ENCODE measurements at places on chromosomes 4 and X.

GRCh38 chr4:170651786-170652185 lies 562.0 kb upstream of the AADAT start:
- DNase-seq: no peak

GRCh38 chrX:66042307-66043077 lies 2.6 kb upstream of the VSIG4 start:
- no peak for DNase-seq

- DNase-seq: no peak
These were observed 639.9 kb upstream of the CPEB2 start for GRCh38 chr4:14362385-14362784.

DNA sequence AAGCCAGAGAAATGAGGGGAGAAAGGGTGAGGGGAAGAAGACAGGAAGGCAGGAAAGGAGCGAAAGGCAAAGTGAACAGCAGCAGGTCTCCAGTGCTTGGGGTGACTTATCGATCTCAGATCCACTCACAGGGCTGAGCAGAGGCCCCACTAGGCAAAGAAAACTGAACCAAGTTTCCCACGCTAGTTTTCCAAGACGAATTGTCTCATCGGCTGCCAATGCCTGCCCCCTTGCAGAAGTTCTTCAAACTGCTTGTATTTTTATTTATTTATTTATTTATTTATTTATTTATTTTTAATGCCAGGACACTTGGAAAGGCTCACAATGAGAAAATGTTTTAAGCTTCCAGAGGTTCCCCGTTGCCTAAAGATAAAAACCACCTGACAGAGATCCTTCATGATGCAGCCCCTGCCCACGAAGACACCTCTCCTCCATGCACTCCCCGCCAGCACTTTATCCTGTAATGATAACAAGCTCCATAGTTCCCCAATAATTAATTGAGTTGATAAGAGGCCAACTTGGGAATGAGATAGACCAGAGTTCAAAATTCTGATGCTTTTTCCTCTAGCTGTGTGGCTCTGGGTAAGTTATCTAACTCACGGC lies 43.2 kb downstream of the QDPR start:
- peak; percentile 38 for DNase-seq

DNA sequence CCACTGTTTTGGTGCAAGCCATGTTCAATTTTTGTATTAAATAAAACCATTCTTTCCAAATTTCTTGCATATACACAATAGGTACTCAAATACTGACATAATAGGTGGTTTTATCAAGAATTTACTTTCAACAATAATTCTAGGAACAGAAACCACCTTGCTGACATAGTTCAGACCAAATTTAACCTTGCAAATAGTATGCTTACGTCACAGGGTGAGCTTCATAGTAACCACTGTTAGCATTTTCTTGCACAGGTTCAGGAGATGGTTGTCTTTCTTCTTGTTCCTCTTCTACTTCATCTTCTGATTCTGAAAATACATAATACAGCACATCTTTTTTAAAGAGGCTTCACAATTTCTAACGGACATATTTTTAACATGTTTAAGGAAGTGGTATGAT lies 17.6 kb downstream of the G3BP2 start:
- no peak for DNase-seq

DNA sequence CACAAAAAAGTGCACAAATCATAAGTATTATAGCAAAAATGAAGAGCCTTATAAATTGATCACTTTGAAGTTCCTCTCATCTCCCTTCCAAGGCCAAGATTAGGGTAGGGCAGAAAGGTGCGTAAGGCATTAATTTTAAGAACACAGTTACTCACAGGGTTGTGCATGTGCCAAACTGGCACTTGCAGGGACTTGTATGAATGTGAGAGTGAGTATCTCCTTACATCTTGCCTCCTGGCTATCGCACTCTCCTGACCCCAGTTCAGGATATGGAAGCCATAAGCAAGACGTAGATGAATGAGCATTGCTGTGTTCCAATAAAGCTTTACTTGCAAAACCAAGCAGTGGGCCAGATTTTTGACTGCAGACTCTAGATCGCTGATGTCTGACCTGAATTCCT lies 510.1 kb upstream of the AADAT start:
- no peak for DNase-seq

DNA sequence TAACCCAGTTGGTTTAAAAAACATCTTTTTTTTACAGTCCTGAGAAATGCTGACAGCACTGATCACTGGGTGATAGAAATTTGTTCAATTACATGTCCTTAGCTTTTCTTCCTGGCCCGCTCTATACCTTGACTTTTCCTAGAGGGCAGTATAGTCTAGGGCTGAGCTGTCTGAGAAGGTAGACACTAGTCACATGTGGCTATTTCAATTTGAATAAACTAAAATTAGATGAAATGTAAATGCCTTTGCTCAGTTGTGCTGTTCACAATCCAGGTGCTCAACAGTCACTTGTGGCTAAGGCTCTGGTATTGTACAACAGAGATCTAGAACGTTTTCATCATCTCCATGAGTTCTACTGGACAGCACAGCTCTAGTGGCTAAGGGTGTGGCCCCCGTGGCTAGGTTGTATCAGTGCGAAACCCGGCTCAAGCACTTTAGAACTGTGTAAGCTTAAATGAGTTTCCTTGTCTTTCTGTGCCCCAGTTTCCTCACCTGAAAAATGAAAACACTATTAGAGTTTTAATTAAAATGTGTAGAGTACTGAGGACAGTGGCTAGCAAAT lies 111.6 kb upstream of the WDR17 start:
- no peak for DNase-seq

DNA sequence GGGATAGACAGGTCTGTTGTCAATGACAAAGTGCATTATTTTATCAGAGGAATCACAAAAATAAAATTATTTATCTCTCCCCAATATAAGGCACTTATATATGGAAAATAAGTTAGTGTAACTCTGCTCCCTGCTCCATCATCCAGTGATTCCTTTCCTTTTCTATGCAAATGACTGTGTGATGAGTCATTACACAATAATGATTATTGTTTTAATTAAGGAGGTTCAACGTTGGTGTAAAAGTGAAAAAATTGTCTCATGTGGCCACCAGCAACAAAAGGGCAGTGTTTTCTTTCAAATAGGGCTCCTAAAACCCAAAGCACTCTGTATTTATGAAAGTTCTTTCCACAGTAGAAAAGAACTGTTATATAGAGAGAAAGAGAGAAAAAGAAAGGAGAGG lies 16.7 kb downstream of the SLC7A11 start:
- DNase-seq: no peak

All from myocyte (in vitro differentiated cells).